ENCODE measurements at places on chromosomes 1 and 21.

GRCh38 chr1:65176056-65176450 lies 28.1 kb downstream of the AK4 start:
- DNase-seq, result no peak

DNA sequence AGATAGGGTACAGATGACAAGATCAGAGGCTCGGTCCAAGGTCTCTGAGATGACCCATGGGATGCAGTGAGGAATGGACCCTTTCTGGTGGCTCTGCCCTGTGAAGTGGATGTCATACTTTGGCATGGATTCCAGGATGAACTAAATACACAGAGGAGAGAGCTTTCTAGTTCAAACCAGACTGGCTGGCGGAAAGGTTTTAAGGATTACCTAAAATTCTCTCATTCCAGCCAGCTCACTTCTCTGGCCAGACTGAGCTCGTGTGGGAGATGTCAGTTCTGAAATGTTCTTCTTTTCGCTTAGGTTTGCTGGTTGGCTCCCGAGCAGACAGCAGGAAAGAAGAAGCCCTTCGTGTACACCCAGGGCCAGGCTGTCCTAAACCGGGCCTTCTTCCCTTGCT lies 6.2 kb downstream of the RNPEP start:
- DNase-seq, result no peak

DNA sequence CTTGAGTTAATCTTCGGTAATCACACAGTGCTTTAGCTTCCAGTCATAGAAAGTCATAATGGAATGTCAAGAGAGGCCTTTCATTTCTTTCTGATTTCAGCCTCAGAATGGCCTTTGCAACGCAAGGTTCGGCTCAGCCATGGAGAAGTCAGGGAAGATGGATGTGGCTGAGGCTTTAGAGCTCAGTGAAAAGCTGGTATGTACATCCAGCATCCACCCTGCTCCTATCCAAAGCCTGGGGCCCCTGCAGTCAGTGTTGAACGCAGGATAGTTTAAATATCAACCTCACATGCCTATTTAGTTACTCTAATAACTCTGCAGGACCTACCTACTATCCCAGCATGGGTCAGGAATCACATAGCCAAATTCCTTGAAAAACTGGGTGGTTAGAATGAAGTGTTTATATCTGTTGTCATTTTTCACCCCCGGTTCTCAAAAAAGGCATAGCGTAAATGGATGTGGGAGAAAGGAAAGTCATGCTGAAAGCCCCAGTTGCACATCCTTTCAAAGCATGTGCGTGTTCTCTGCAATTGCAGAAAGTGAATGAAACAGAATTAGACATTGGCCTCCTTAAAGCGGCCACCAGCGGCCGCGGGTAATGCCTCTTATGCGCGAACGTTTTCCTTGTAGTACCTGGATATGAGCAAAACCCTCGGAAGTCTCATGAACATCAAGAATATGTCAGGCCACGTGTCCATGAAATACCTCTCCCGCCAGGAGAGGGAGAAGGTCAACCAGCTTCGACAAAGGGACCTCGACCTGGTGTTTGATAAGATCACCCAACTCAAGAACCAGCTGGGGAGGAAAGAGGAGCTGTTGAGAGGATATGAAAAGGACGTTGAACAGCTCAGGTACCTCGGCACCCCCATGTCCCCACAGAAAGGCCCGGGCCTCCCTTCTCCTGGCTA lies 28.8 kb upstream of the EFHD2 start:
- DNase-seq, result no peak

DNA sequence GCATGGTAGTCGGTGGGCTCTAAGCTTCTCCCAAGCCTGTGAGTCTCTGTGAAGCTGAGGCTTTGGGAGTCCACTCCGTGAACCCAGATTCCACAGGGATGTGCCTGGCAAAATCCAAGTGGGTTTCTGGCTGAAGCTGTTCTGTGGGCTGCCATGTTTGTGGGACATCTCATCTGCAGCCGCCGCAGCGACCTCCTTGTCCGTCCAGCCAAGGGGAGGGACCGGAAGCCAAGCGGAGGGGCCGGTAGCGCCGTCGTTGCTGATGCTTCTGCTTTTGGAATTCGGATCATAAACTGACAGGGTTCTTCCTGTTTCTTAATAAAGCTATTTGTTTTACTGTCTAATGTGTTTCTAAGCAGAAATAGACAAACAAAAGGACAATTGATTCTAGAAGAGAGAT lies 13.3 kb downstream of the KIF26B start:
- DNase-seq, result no peak

GRCh38 chr1:159753386-159753785 lies 27.4 kb upstream of the DUSP23 start:
- DNase-seq, result no peak

DNA sequence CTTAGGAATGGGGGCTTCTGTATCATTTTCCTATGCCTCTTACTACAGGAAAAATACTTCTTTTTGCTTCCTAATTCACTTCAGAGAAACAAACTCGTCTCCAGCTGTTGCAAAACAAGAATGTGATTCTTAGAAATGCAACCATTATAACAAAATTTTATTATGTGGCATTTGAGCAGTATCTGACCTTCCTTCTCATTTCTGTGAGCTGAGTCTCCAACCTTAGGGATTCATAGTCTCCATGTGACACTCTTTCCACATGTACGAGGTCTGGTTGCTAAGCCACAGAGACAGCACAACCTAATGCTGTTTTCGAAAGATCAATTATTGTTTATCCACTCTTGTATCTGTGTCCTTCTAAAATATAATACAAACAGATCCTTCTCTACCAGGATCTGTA lies 75.3 kb upstream of the RGS4 start:
- DNase-seq, result no peak

DNA sequence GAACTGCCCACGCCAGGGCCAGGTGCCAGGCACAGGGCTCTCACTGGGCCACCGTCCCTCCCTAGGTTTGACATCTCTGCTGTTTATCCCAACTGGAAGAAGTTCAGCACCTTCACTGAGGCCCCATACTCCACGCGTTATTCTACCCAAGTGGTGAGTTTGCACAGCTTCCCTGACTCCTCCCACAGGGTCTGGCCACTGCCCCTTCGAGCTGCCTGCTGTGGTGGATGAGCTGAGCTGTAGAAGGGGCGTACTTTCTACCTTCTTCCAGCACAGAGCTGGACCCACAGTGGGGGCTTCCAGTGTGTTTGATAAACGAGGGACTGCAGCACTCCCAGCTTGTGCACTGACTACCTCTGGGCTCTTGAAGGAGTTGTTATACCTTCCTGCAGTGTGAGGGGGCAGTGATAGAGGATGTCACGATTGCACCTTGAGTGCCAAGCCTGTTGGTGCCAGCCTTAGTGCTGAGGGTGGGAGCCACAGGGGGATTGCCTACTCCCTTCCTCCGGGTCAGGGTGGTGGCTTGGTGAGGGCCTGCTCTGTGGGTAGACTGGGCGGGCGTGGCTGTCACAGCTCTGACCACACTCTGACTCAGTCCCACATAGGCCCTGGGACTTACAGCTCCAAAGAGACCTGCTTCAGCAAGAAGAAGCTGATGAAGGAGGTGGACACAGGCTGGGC lies 5.9 kb upstream of the TTC22 start:
- DNase-seq, result peak; percentile 38

- no peak for DNase-seq
Observed at GRCh38 chr1:201116091-201116490, 3.9 kb upstream of the CACNA1S start.

DNA sequence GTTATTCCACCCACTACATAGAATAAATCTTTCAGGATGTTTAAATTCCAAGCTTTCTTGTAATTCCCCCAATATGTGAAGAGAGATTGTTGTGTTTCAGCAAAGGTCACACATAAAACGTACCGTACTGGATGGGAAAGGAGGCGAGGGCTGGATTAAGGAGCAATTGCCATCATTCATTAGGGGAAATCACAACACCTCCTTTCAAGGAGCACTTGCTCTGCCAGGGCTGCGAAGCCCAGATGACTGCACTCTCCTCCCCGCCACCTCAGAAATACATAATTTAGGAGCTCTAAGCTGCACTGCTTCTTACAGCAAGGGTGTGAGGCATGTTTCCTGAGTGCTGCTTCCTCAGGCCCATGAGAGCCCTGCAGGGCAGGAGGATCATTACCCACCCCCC lies 29.6 kb downstream of the MATN1 start:
- DNase-seq, result no peak

DNA sequence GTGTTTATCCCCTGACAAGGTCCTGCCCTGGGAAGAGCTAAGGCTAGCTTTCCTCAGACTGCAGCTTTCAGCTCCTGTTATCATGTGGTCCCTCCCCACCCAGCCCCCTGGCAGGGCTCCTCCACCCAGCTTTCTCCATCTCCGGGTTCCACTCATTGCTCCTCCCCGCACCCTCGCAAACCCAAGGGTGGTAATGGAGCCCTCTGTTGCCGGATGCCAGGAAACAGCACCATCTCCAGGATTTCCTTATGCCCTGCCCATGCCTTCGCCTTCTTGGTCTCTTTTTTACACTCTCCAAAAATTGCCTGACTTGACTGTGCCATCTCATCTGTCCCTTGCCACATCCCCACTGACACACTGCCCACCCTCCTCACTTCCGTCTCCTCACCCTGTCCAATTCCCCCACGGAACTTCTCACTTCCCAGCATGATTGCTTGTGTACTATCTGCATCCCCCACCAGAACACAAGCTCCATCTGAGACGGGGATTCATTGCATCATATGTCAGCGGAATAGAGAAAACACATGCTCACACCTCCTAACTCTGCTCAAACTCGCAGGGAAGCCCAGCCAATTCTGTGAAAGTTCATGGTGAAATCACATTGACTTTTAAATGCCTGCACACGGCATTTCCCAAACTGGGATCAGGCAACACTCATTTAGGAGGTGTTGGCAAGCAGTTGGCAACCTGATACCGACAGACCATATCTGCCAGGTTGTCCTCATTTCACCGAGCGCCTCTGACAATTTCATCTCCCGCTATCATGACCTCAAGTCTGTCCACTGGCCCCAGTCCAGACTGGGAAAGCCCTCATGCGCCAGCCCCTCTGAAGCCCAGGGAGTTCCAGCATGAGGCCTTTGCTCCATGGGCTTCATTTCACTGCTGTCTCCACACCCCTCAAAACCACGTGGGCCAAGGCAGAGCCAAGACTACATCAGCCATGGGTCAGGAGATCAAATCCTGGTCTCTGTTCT lies 201.1 kb downstream of the MATN1 start:
- no peak for DNase-seq

GRCh38 chr1:108819878-108820277 lies 37.0 kb downstream of the AKNAD1 start:
- DNase-seq, result no peak

DNA sequence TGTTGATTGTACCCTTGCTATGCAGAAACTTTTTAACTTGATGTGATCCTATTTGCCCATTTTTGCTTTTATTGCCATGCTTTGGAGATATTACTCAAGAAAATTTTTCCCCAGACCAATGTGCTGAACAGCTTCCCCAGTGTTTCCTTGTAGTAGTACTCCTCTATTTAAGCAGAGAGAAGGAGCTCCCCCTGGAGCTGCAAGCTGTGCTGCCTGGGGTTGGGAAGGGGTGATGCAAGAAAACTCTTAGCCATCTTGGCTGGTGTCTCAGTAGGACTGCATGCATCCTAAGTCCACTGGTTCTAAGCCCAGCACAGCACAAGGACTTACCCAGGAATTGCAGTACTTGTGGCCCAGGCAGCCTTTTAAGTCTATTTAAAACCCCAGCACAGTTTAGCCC lies 121.6 kb downstream of the NTMT2 start:
- no peak for DNase-seq
